ENCODE measurements at places on chromosomes 12 and 14. TPM values are rescaled to one million over a fixed set of nuclear protein-coding genes. Genes with fewer than 3 reads are reported as not detected.

Gene CISTR
- polyA plus RNA-seq, result not detected

Gene OVCH1
- polyA plus RNA-seq, result not detected

DNA sequence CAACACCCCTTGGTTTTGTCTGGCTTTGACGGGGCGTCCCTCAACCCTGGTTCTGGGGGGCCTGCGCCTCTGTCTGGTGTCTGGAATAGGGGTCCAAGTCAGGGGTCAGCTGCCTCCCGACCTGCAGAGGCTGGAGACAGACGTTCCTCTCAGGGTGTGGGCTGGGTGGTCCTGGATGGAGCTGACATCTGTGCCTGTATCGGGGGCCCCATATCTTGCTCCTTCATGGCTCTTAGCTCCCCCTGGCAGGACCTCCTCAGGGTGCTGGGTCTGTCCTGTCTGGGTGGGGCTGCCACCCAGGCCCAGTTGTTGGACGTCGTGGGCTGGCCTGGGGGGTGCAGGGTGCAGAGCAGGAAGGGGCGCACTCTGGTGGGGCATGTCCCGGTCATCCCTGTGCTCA lies 374.8 kb downstream of the TMEM121 start:
- no peak for DNase-seq

Gene TSHR
- polyA plus RNA-seq, result 0.30 TPM

Gene CLEC6A
- not detected for polyA plus RNA-seq

GRCh38 chr12:132925597-132926414 lies 30.3 kb downstream of the ZNF605 start:
- no peak for DNase-seq

- peak; percentile 60 for DNase-seq
These were observed 27.4 kb downstream of the CFAP54 start for GRCh38 chr12:96516472-96517430.

- no peak for DNase-seq
These were observed 154.1 kb upstream of the PELI2 start for GRCh38 chr14:55964091-55964490.

DNA sequence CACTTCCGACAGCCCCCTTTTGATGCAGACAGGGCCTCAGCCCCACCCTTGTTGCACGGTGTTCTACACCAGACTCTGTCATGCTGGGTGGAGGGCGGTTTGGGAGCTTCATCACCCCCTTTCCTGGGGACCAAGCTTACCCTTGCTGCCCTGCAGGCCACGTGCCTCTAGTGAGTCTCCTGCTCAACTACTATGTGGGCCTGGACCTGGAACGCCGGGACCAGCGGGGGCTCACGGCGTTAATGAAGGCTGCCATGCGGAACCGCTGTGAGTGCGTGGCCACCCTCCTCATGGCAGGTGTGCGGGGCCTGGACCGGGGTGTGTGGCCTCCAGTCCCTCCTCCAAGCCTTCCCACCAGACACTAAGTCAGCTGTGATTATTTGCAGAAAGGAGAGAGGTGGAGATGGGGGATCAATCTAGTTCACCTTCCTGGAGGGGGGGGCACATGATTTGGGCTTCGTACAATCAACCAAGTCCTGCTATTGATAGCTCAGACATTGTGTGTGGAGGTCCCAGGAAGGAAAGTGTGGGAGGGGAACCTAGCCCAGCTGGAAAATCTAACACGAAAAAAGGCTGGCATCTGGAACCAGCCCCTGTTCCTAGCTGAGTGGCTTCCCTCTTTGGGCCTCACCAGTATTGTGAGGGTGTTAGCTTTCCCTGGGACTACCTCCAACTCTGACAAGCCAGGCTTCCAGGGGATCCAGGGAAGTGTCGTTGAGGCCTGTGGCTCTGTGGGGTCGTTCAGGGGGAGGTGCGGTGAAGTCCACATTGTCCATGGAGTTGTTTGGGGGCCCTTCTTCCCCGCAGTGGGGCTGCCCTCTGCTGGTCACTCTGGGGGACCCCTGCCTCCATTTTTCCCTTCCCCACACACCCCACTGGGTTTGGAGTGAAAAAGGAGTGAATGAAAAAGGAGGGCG lies 1.6 kb downstream of the ANKRD33 start:
- no peak for DNase-seq

Gene TTC9
- polyA plus RNA-seq, result 9.0 TPM

DNA sequence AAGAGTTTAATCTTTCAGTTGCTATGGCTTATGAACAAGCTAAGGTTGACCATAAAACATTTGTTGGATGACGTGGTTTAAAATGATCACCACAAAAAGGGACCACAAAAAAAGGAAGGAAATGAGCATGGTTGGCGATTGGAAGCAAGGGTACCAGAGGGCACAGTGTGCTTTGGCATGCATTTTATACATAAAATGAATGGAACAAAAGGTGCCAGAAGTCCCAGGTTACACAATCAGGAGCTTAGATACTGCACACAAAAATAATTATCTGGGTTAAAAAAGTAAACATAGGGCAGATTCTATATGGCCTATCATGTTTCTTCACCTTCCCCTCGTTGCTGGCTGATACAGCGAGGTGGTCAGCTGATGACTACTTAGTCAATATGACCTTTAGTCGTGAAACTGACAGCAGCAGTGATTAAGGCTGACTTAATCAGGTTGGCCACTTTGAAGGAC lies 50.7 kb downstream of the ZC3H14 start:
- no peak for DNase-seq

- no peak for DNase-seq
These were observed 25.7 kb downstream of the WDR89 start for GRCh38 chr14:63616015-63616414.

- DNase-seq, result no peak
These were observed 109.6 kb downstream of the BMP4 start for GRCh38 chr14:53847057-53847456.

DNA sequence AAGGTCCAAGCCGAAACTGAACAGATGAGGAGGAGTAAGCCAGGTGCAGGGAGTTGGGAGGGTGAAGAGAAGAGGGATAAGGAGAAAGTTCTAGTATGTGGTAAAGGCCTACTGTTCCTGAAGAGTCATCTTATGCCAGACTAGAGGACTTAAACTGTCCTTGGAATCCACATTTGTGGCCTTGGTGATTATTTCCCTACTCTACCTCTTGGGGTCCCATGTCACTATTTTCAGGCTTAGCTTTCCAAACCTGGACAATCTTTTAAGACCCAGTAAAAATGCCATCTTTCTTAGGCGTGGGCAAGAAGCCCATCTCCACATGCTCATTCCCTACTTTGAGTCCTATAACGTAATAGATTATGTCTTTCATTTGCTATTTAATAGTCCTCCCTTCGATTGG lies 40.1 kb upstream of the CRY1 start:
- no peak for DNase-seq

Data from right lung (tissue), 10 donors.